Aorta (tissue), 5 donors: ENCODE measurements at places on chromosomes 7 and 10. TPM values are rescaled to one million over a fixed set of nuclear protein-coding genes. Genes with fewer than 3 reads are reported as not detected.

DNA sequence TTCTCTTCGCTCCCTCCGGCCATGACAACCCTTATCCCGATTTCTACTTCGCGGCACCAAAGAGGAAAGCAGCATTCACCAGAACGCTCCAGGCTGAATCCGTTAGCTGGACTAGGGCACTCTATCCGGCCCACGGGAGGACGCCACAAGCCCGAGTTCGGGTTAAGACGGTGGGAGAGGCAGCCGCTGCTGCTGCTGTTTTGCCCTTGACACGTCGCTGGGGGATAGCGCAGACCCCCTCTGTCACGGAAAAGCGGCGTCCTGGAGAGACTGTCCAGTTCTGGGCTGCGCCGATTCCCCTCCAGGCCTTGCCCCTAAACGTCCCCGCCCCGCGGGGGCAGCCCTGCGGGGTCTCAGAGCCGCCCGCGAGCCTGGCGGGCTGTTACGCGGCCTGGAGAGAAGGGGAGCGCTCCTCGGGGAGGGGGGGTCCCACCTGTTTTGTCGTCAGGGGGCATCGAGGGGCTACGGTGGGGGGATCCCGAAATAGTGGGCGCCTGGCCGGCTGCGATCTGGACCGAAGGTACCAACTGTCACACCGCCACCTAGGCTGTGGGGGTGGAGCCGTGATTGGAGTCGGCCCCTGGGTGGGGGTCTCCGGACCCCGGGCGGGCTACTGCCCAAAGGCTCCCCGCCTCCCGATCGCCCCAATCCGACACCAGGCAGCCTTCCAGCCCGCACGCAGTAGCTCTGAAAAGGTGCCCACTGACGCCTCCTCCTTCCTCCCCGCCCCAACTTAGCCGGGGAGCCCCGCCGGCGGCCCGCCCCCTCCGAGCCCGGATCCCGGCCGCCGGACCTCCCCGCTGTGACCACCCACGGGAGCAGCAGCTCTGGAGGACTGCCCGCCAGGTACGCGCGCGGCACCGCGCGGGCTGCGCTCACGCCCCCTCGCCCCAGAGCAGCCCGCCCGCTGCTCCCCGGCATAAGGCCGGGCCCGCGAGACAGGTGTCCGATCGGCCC, 772 bp downstream of the SGMS1 start:
- DNase-seq = peak; percentile 68

DNA sequence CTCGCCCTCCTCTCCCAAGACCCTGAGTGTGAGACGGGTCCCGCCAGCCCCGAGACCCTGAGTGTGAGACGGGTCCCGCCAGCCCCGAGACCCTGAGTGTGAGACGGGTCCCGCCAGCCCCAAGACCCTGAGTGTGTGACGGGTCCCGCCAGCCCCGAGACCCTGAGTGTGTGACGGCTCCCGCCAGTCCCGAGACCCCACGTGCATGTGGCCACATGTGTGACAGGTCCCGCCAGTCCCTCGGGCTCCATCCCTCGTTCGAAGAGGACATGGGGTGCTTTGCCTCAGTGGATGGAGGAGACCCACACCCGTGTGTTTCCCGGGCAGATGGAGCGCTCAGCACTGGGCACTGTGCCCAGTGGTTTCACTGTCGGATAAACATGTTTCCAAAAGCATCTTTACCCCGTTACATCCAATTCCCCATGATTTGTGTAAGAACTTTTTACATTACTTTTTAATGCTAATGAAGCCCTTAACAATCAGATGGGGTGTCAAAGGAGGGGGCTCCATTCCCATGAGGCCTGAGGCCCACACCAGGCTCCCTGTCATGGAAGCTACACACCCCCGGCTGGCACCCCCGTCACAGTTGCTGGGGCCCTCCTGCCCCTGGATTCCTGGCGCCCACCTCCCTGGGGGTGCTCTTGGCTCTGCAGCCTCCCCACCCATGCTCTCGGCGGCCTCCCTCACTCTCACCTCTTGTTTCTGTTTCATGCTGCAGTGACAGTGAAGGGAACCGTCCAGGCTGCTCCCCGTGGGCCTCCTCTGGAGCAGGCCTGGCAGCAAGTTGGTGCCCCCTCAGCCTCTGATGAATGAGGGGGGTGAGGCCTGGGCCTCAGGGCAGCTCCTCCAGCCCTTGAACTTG, 48.5 kb upstream of the CFAP46 start:
- peak; percentile 43 for DNase-seq

DNA sequence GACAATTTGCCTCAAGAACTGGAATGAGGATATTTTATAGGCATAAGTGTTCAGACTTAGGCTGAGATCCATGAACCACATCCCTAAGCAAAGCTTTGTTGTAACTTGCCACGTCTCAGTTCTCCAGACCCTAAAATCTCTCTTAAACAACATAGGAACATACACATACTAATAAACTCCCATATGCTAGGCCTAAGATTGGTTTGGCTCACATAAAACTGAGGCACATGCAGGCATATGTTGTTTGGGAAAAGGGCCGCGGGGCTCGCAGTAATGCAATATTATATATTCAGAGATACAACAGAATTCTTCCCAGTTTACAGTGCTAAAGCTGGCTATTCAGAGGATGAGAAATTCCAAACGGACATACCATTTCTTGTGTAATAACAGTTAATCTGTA, 61.0 kb downstream of the DOCK4 start:
- DNase-seq = no peak

GRCh38 chr10:108789919-108790318, 1133.4 kb downstream of the XPNPEP1 start:
- no peak for DNase-seq

- DNase-seq = no peak
These were observed 2.1 kb downstream of the CAMK1D start for GRCh38 chr10:12351447-12351846.

- no peak for DNase-seq
These were observed 435.0 kb downstream of the GALNT17 start for GRCh38 chr7:71566991-71567390.

DNA sequence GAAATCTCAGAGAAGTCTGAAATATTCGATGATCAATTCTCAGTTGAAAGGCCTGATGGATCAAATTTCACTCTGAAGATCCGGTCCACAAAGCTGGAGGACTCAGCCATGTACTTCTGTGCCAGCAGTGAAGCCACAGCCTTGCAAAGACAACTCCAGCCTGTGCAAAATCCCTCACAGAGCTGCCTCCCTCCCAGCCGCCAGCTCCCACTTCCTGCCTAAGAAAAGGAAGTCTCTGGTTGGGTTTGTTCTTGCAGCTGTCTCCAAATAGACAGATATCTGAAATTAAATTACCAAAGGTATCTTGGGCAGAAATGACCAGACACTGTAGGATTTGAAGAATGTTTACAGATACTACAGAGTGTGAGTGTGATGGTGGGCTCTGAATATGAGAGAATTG, 43.4 kb upstream of the PRSS58 start:
- no peak for DNase-seq

GRCh38 chr10:93670372-93670771, 32.0 kb downstream of the FRA10AC1 start:
- no peak for DNase-seq

GRCh38 chr7:48251766-48252165, 80.5 kb downstream of the ABCA13 start:
- DNase-seq = no peak

DNA sequence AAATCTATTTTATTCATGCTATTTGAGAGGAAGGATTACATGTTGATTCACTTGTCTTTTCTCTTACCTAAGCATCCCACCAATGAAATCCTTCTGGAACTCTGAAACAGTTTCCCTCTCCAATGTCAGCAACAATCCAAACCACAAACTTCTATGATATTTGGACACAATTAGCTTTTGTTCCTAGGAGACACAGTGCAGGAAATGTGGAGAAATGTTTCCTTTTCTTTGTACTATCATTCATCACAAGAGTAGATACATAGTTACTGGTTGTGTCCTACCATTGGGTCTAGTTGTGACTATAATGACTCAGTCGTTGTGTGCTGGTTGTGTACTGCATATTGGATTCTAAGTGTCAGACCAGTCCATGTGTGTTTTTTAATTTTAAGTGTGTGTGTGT, 156.8 kb upstream of the MAGI2 start:
- no peak for DNase-seq

GRCh38 chr7:75645570-75645969, 93.2 kb downstream of the HIP1 start:
- no peak for DNase-seq

DNA sequence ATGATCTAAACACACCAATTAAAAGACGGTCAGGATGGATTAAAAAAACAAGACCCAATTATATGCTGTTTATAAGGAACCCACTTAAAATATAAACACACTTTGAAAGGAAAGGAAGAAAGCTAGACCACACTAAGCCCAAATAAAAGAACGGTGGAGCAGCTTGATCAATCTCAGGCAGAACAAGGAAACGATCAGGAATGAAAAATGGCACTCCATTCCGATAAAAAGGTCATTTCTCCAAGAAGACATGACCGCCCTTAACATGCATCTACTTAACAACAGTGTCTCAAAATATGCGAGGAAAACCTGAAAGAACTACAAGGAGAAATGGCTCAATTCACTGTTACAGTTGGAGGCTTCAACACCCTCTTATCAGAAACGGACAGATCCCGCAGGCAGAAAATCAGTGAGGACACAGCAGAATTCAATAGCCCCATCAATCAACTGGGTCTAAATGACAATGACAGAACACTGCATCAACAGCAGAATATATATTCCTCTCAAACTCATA, 210.0 kb downstream of the MAD1L1 start:
- no peak for DNase-seq

- peak; percentile 45 for DNase-seq
These were observed 34.4 kb upstream of the FAM20C start for GRCh38 chr7:157771-158625.

DNA sequence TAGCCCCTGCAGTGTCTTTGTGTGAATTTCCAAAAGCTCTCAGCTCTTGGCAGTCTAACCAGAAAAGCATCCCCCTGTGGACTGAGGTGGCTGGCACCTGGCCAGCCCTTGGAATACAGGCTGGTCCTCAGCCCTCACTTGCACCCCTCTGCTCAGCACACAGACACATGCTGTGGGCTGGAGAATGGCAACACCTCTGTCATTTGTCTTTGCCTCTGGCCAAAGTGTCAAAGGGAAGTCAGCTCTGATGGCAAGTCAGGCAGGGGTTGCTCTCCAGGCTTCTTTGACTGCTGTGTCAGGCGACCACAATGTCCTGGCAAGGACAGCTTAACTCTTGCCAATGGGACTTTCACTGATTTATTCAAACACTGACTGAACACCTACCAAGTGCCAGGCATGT, 724.8 kb downstream of the INHBA start:
- DNase-seq = no peak

DNA sequence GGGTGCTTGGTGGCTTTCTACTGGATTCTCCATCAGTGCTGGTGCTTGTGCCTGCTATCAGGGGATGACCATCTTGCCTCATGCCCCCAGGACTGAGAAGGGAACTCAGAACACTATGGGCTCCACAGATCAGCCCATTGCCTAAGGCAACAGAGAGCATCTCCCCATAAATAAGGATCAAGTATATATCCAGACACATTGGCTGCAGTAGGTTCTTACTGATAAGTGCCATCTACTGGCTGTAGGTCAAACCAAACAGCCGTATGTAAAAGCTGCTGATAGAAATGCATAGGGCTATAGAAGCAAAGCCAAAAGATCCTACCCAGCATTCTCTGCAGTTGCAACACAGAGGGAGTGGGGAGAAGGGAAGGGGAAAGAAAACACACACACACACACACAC, 153.7 kb downstream of the CDK14 start:
- DNase-seq = no peak

GRCh38 chr10:50561816-50562215, 61.9 kb downstream of the SGMS1 start:
- DNase-seq = no peak

- DNase-seq = no peak
These were observed 30.1 kb upstream of the RBM20 start for GRCh38 chr10:110613996-110614495.

DNA sequence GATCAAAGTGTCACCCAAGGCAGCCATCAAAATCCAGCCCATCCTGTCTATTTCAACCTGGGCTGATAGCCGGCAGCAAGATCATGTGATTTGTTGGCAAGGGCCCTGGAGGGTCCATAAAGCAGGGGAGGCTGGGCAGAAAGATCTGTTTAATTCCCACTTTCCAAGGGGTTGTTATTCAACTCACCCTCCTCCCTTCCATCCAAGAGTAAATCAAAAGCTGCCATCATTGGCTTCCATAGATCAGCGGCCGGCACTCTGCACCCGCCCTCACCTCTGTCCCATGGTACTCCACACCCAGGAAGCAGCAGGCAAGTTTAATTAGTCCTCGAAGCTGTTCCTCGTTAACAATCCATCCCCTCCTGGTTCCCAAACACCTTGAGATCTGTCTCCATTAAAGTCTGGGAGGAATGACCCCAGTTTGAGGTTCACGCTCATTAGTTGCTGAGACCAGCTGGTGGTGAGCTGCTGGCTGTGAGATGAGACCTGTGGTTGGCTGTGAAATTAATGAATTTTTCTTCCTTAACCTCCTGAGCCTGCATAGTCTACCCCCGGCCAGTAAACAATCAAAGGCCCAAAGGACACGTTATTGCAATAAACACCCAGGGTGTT, 120.6 kb upstream of the CHST15 start:
- DNase-seq = no peak

- no peak for DNase-seq
These were observed 13.1 kb downstream of the LRRC4 start for GRCh38 chr7:128017862-128018845.

The STEAP1 gene
- total RNA-seq = 31.7 TPM

The PHYHIPL gene
- 0.54 TPM for total RNA-seq

The CCDC172 gene
- not detected for total RNA-seq

The KAZALD1 gene
- 17.6 TPM for total RNA-seq

The CALY gene
- not detected for total RNA-seq

The SORBS1 gene
- 591 TPM for total RNA-seq

The TCAF2 gene
- total RNA-seq = 3.6 TPM

The GDF2 gene
- not detected for total RNA-seq

The PKD2L1 gene
- 1.1 TPM for total RNA-seq

The CCDC7 gene
- 47.2 TPM for total RNA-seq
